Stimulated activated CD4-positive, alpha-beta T cell treated with anti-CD3 and anti-CD28 coated beads, TNF-alpha, amount 100 ng/mL, for 48 hours (primary cell): ENCODE measurements at places on chromosomes 6 and 20.

DNA sequence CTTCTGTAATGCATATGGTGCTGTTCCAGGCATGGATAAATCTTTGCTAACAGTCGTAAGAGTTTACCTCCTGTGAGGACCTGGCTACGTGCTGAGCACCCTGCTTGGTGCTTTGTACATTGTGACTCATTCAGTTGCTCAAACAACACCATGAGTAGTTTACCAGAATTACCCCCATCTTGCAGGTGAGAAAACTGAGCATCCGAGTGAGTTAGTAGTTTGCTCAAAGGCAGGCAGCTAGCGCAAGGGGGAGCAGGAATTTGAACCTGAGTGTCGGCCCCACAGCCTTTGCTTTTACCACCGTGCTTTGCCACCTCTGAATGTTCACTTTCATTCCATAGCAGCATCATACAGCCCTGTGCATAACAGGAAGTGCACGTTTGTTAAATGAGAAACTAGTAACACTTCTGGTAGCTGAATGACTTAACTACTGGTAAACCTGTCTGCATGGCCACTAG, 121.9 kb downstream of the MTHFD1L start:
- DNase-seq = peak; percentile 36

GRCh38 chr6:91094341-91094740, 507.5 kb upstream of the MAP3K7 start:
- no peak for DNase-seq

- DNase-seq = no peak
Observed at GRCh38 chr6:12403947-12404647, 113.9 kb downstream of the EDN1 start.

GRCh38 chr6:122264557-122264956, 134.9 kb upstream of the HSF2 start:
- DNase-seq = no peak

DNA sequence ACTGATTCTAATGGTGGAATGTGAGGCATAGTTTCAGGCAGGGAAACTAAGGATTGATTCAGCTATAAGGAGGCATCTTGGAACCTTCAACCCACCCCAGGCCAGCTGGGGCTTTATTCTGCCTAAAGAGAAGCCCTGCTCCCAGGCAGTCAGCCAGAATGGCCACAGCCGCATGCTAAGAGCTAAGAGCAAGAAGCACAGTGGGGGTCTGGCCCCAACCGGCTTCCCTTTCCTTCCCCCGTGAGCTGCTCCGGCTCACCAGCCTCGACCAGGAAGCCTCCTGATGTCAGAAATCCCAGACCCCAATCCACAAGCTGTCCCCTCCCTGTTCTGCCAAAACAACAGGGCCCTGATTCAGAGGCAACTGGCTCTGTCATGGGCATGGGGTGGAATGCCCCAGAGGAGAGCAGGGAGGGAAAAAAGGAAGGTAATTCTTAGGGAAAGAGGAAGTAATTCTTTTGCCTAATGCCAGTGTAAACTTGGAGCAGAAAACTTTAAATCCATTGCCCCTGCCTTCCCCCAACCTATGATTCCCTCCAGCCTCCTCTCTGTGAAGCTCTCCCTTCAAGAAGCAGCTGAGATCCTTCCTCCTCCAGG, 6.9 kb downstream of the GRM4 start:
- no peak for DNase-seq

DNA sequence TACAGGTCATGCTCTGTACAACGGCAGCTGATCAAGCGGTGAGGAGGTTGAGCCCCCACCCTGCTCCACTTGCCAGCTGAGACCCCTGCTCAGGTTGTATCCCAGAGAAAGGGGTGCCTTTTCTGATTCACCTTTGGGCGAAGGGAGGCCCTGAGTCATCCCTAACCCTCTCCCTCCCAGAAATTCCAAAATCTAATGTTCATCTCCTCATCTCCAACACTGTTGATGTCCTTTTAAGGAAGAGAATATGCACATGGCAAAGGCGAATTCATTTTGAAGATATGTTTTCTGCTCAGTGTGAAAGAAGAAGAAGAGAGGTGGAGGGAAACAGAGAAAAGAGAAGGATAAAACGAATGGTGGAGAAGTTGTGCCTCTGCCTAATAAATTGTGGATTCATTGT, 120.5 kb downstream of the SCML4 start:
- DNase-seq = no peak

GRCh38 chr20:44585057-44585963, 2.9 kb downstream of the PKIG start:
- DNase-seq = no peak

- peak; percentile 66 for DNase-seq
Observed at GRCh38 chr6:30101444-30102413, 11.2 kb downstream of the TRIM31 start.

DNA sequence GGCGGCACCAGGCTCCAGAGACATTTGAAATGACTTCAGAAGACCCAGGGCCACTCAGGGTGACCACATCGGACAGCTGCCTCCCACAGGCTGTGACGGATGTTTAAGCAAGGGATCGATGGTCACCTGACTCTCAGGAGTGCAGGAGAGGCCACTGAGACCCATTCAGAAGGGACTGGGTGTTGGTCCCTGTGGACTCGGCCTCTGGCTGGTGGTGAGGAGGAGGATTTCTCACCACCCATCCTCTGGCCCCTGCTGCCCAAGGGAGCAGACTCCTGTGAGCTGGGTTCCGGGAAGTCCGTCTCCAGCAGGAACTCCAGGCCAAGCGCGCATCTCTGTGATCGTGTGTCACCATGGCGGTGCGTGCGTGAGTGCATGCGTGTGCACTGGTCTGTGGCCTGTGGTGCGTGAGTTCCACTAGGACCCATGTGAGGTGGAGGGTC, 25.5 kb downstream of the NPEPL1 start:
- no peak for DNase-seq

DNA sequence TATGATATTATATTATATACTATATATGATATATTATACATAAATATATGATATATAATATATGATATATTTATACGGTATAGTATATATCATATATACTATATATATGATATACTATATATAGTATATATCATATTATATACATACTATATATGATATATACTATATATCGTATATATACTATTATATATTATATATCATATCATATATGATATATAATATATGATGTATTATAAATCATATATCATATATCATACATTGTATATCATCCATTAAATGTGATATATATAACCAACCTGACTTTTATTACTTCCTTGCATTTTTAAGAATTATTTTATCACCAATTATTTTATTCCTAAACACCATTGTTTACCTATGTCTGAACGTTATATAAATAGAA, 146.6 kb upstream of the PRSS16 start:
- no peak for DNase-seq

- DNase-seq = no peak
Observed at GRCh38 chr6:109853426-109853825, 124.7 kb upstream of the GPR6 start.

GRCh38 chr6:98974309-98974708, 26.6 kb upstream of the FBXL4 start:
- DNase-seq = no peak

DNA sequence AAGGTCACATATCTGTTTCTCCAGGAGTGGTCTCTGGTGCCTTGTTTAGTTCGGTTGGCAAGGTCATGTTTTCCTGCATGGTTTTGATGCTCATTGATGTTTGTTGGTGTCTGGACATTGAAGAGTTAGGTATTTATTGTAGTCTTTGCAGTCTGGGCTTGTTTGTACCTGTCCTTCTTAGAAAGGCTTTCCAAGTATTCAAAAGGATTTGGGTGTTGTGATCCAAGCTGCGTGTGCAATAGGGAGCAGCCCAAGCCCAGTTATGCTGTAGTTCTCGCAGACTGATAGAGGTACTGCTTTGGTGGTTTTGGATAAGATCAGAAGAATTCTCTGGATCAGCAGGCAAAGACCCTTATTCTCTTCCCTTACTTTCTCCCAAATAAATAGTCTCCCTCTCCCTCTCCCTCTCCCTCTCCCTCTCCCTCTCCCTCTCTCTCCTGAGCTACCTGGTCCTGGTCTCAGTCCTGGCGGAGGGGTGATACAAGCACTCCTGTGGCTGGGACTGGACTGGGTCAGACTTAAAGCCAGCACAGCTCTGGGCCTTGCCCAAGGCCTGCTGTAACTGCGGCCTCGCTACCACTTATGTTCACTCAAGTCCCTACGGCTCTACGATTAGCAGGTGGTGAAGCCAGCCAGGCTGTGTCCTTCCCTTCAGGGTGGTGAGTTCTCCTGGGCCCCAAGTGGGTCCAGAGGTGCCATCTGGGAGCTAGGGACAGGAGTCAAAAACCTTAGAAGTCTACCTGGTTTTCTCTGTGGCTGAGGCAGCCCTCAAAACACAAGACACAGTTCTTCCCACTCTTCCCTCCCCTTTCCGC, 27.3 kb upstream of the GRM4 start:
- DNase-seq = no peak

DNA sequence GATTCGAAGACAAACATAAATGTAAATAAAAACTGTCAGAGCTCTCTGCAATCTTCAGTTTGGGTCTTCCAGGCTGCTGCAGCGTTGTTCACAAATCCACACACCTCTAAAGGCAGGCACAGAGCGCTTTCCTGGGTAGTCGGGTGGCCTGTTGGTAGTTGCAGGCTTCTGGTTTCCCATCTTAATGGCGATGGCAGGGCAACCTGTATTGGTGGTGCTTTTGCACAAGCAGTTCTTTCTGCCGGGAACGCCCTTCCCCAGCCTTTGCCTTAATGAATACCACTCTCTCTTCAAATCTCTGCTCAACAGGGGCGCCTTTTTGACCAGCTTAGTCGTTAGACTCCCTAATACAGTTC, 723 bp upstream of the IFT52 start:
- no peak for DNase-seq

DNA sequence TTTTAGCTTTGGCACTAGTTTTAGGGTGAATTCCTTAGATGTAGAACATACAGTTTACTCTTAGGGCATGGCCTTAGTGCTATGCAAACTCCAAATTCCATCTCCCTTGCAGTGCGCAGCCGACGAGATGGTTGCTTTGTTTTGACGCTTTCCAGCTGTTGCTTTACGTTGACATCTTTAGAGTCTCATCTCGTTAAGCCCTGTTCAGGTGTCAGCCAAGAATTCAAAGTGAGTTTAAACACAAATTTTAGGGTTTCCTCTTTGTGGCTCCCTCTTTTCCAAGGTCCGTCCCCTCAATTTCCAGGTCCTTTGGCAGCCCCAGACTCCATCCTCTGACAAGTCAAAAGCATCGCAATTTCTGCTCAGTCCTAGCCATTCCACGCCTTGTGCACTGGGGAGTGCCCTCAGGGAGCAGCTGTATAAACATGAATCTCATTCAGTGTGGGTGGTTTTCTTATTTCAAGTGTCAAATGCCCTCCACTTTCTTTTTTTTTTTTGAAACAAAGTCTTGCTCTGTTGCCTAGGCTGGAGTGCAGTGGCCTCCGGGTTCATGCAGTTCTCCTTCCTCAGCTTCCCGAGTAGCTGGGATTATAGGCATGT, 14.1 kb upstream of the MAK start:
- DNase-seq = no peak

DNA sequence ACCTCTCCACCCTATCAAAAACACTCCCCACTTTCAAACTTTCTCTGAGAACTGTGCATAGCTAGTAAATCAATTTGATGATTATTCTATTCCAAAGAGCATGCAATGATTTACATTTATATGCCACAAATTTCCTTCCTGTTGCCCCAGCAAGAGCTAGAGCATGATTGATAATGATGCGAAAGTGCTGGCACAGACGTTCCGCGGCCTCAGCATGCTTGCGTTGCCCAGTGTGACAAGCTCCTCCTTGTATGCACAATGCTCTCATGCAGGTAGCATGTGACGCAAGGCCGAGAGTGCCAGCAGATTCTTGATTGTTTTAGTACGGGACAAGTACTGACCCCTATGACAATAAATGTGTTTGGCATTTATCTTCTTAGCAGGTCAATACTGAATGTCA, 696.3 kb upstream of the SLC35B3 start:
- DNase-seq = no peak

DNA sequence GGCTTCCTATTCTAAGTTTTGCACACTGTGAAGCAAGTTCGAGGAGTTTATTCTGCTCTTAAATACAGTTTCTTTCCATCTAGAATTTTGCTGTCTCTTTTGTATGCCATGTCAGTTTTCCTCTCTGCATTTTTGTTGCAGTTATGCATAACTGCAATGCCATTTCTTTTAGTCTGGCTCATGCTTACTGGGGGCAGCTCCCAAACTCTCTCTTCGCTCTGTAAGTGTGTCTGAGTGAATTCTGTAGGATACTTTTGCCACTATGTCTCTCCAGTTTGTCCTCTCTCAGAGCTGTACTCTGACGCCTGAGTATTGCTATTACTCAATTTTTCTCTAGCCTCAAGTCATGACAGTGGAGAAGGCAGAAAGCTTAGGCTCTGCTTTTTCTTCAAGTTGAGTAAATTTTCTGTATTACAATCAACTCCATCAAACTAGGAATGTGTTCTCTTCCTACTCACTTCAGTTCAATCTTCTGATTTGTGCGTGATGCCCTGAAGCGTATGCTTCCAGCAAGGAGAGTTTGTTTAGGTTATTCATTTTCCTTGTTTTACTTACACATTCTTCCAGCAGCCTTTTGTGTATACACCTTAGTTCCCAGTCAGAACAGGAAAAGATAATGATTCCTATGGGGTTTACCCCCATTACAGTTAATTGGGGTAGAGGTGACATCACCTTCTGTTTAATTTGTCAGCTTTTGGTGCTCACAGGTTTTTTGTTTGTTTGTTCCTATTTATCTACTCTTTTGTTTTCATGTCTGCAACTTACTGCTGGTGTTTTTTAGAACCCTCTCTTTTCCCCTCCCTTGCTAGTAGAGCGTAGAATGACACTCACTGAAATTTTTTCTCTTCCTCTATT, 430.9 kb downstream of the BCKDHB start:
- DNase-seq = no peak

DNA sequence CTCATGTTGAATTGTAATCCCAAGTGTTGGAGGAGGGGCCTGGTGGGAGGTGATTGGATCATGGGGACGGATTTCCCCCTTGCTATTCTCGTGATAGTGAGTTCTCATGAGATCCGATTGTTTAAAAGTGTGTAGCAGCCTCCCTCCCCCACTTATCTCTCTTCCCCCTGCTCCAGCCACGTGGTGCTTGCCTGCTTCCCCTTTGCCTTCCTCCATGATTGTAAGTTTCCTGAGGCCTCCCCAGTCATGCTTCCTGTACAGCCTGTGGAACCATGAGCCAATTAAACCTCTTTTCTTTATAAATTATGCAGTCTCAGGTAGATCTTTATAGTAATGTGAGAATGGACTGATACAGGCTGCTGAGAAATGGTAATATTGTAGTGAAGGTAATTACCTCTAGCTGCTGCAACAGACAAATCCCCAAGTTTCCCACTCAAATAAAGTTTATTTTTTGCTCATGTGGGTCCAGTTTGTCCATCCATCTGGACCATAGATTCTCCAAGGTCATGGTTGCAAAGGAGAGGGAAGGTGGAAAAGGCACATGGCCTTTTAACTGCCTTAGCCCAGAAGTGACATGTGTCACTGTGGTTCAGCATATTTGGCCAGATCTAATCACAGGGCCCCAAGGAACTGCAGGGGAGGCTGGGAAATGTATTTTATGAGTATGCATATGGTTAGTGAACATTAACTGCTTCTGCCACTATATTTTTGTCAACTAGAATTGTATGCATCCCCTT, 89.2 kb downstream of the TRMT11 start:
- DNase-seq = no peak

GRCh38 chr6:42103753-42104094, 38.7 kb downstream of the C6orf132 start:
- DNase-seq = no peak
